ENCODE measurements at places on chromosomes 11 and 22. TPM values are rescaled to one million over a fixed set of nuclear protein-coding genes. Genes with fewer than 3 reads are reported as not detected.

Gene CCDC89
- 6.2 TPM for polyA plus RNA-seq

Gene TCF20
- polyA plus RNA-seq, result 27.7 TPM

Gene RIMBP3C
- 0.13 TPM for polyA plus RNA-seq

Gene C11orf91
- not detected for polyA plus RNA-seq

Gene ROBO4
- 61.9 TPM for polyA plus RNA-seq

Gene PRR33
- polyA plus RNA-seq, result 0.11 TPM

Gene SEPTIN3
- 1.6 TPM for polyA plus RNA-seq

Gene PANX3
- polyA plus RNA-seq, result not detected

DNA sequence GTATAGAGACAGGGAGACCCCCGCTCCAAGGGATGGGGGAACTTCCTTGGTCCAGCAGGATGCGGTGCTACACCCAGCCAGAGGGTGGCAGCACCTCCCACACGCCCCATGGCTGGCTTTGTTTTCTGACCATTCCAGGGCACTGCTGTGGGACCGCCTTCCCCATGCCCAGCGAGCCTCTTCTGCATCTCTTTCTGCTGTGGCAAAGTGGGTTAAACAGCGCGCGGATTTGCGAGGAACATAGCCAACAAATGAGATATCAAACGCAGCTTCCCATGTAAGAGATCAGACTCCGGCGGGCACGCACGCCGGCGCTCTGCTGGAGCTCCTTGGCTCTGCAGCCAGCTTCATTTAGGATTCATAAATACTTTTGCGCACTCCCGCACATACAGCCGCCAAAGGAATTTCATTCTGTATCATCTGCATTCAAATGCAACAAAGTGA, 485.8 kb upstream of the CADM1 start:
- no peak for DNase-seq

DNA sequence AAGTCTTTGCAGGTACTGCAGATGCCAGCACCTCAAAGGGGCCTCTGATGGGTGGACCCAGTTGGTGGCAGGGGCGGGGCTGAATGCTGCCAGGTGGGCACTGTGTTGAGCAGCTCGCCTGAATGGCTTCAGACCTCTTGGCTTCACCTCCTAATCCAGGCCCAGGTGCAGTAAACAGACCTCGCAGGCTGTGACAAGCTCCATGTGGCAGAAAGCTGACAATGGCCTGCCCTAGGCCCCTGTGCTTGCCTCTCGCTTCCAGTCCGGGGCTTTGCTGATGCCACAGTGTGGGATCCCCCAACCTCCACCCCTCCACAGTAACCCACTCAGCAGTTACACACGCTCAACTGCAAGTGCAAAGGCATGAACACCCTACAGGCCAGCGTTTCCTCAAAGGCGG, 9.4 kb downstream of the IGLL1 start:
- no peak for DNase-seq

DNA sequence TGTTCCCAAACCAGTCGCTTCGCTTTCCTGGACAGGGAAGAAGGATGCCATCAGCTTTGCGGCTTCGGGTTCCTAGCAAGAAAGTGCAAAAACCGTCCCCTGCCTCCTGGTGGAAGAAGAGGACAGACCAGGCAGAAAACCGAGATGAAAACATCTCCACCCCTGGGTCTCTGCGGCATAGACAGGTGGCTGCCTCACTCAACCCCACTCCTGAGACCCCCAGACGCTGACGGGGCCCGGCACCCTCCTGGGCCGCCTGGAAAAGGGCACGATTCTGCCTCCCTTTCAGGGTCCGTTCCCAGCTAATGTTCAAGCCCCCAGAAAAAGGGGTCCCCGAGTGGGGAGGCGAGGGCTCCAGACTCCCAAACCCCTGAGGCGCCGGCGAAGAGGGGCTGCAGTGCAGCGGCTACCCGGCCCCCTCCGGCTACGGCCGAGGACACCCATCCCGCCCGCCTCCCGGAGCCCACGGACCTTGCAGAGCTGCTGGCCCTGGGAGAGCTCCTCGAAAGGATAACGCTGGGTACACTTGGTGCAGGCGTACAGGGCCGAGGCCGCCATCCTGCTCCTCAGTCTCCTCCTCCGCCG, 569 bp downstream of the FAM76B start:
- peak; percentile 45 for DNase-seq

DNA sequence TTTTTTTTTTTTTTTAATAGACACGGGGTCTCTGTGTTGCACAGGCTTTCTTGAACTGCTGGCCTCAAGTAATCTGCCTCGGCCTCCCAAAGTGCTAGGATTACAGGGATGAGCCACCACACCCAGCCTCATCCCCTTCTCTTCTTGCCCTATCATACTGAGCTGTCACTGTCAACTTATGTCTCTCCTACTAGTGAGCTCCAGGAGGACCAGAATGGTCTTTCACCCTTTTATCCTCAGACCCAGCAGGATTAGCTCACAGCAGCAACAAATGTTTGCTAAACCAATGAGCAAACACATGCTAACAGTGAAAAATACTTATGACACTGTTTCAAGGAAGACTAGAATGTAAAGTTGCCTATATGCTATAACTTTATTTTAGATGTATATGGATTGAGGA, 6.4 kb upstream of the NXF1 start:
- DNase-seq, result no peak

GRCh38 chr11:11555208-11555607, 66.6 kb downstream of the GALNT18 start:
- peak; percentile 75 for DNase-seq

- DNase-seq, result peak; percentile 19
Observed at GRCh38 chr22:32204856-32205722, at the start of gene RFPL2. TSS of gene RFPL2 (minus strand) at chr22:32205073. CDS start at chr22:32202451, 2,622 bp downstream.

DNA sequence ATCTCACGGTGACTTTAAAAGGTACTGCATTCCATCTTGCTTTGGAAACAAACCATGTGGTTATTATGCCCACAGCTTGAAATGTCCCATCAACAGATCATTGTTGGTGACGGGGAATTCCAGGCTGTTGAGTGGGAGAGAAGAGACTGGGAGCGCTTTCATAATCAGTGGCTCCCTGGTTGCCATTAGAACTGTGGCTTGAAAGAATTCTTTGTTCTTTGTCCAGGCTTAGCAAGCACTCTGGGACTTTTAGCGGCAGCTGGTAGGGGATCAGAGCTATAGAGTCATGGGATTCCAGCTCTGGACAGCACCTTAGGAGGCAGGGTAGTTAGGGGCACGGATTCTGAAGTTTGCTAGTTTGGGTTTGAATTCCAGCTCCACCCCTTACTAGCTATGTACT, 22.0 kb downstream of the MMP20 start:
- DNase-seq, result no peak

GRCh38 chr11:1807264-1807995, 27.4 kb upstream of the SYT8 start:
- no peak for DNase-seq

DNA sequence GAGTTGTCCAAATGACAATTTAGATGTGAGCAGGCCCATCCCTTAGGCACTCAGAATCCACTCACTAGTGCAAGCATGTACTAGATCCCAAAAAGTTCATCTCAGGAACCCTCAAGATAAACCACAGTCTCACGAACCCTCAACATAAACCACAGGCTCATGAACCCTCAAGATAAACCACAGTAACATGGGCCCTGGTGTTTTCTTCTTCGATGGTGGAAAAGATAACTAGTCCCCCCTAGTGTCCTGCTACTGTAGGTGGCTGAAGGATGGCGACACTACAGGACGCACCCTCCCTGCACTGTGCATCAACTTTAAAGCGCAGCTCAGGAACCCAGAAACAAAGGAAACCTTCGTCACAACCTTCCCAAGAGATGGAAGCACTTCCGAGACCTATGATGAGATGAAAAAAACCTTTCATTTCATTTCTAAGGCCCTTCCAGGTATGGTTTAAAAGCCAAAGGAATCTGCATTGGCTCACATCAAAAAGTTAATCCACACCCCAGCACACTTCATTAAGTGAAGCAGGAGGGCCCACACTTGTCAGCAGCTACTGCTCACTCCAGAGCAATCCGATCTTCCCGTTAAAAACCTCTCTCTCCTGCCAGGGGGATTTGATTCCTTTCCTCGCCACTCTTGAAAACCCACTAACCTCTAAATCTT, 2.4 kb downstream of the LARGE1 start:
- DNase-seq, result no peak

GRCh38 chr11:91932151-91932821, 292.3 kb upstream of the FAT3 start:
- peak; percentile 18 for DNase-seq

GRCh38 chr22:42939451-42939881, 75.5 kb downstream of the PACSIN2 start:
- DNase-seq, result no peak

- no peak for DNase-seq
Observed at GRCh38 chr11:60221692-60222091, 21.2 kb downstream of the MS4A4E start.

DNA sequence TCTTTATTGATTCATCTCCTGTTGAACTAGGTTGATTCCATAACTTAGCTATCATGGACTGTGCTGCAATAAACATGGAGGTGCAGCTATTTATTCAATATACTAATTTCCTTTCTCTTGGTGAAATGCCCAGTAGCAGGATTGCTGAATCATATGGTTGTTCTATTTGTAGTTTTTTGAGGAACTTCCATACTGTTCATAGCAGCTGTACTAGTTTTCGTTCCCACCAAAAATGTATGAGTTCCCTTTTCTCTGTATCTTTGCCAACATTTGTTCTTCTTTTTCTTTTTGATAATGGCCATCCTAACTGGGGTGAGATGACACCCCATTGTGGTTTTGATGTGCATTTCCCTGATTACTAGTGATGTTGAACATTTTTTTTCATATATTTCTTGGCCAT, 87.2 kb upstream of the NAV2 start:
- DNase-seq, result no peak

GRCh38 chr22:45397806-45398205, 15.6 kb downstream of the SMC1B start:
- no peak for DNase-seq

DNA sequence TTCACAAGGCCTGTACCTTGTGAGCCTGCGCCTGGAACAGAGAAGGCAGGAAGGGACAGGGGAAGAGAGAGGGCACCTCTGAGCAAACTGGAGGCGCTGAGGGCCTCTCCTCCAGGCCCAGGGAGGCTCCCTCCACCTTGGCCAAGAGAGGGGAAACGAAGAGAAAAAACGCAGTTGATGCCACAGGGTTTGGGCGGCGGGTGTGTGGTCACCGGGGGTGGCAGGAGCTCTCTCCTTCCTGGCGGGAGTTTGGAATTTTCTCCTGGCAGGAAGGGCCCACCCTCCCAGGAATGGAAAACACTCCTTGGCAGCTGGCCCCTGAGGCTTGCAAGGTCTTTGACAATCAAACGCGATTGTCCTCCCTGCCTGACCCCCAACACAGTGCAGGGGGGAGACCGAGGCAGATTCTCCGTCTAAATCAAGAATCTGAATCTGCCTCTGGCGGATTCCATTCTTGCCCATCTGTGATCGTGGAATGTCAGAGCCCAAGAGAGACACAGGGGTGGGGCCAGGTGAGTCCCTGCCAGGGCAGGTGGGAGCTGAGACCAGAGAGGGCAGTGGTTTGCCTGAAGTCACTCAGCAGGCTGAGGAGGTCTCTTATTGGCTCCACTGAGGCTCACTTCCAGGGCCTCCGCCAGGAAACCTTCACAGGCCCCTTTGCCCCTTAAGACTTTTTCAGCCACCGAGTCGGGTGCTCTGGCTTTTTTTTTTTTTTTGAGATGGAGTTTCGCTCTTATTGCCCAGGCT, 21.0 kb downstream of the RPL3 start:
- no peak for DNase-seq

Data from left lung (tissue), 14 donors.